ENCODE measurements at places on chromosomes 6 and 20.
A peak's percentile ranks its signal among the peaks of the same experiment; 100 is the strongest.

DNA sequence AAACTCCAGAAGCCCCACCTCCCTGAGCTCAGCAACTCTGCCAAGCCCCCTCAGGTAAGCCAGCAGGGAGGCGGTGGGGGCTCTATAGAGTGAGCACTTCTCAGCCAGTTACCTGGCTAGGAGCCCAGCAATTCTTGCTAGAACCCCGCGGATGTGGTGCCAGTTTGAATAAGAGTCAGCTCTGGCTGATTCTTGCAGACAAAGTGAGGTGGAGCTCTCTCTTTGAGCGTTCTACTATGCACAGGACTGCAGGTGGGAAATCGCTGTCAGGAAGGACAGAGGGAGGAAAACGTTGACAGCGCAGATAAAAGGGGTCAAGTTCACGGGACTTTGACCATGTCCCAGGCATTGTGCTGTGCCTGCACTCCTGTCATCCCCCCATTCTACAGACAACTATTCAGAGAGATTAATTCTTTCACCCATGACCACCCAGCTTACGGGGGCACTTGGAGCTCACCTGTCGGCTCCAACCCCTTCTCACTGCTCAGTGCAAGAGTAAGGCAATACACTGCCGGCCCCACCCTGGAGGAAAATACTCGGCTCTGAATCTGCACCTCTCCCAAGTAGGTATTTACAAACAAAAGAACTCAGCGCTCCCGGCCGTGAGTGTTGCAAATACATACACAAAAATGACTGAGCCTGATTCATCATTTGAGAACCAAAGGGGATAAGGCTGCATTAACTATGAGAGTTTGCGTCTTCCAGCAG is 92.9 kb downstream of the ANKRD60 start:
- no peak for DNase-seq

GRCh38 chr20:38640521-38640920 is 38.9 kb downstream of the ARHGAP40 start:
- DNase-seq = no peak

GRCh38 chr20:10432079-10432478 is 1.9 kb downstream of the MKKS start:
- DNase-seq = no peak

- no peak for DNase-seq
Measured at GRCh38 chr6:169960003-169960344, 208.6 kb downstream of the ERMARD start.

- peak; percentile 47 for DNase-seq
Measured at GRCh38 chr6:3899970-3900439, 50.8 kb downstream of the FAM50B start.

DNA sequence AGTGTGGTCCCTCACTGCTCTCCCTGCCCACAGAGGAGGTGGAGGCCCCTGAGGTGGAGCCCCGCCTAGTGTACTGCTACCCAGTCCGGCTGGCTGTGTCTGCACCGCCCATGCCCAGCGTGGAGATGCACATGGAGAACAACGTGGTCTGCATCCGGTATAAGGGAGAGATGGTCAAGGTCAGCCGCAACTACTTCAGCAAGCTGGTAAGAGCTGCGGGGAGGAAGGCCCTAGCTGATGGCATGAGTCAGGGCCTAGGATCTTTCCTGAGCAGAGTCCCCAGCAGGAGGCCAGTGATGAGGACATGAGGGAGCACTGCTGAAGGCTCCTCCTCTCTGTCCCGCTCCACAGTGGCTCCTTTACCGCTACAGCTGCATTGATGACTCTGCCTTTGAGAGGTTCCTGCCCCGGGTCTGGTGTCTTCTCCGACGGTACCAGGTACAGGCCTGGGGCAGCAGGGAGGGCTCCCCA is 11.2 kb downstream of the PCIF1 start:
- no peak for DNase-seq

GRCh38 chr20:60569116-60569515 is 610.9 kb downstream of the CDH26 start:
- DNase-seq = no peak

GRCh38 chr6:34095741-34096140 is 50.1 kb downstream of the GRM4 start:
- no peak for DNase-seq

DNA sequence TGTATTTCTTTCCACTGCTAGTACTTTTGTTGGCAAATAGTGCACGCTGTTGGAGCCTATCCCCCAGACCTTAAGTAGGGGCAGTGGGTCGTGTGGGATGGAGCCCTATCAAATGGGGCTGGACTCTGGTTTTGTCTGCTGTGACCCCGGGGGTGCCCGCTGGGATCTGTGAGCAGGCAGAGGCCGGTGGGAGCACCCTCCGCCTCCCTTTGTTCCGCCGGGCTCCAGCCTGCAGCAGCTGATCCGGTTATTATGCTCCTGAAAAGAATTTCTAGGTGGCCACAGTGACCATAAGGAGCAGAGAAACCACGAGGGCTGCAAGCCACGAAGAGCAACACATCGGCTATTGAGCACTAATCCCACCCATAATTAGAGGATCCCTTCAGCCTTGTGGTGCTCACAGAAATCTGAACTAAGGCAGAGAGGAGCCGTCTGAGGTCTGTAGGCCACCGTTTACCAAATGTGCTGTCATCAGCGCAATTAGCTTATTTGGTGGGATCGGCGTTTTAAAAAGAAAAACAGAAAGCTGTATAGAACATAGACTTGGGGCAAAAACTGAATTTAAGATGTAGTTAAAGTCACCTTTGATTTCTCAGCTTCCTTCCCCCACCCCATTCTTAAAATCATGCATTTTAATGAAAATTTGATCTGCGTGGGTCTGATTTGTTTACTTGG is 598.3 kb upstream of the JAG1 start:
- DNase-seq = no peak

DNA sequence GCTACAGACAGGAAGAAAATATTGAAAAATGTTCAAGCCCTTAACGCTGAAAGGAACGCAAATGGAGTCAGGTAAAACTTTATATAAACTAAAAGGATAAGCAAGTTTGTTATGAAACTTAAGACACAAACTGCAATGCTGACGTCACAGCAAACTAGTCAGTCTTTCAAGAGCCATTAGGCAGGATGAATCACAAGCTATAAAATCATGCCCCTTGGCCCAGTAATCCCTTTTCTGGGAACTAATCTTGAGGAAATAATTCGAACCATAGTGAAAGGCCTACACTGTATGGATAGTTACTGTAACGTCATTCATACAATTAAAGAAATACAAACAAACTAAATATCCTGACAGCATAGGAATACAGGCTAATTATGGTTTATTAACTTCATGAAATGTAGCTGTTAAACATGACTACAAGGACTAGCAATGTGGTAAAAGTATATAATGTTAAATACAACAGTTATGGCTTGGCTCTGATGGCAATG is 42.7 kb upstream of the HINT3 start:
- no peak for DNase-seq

DNA sequence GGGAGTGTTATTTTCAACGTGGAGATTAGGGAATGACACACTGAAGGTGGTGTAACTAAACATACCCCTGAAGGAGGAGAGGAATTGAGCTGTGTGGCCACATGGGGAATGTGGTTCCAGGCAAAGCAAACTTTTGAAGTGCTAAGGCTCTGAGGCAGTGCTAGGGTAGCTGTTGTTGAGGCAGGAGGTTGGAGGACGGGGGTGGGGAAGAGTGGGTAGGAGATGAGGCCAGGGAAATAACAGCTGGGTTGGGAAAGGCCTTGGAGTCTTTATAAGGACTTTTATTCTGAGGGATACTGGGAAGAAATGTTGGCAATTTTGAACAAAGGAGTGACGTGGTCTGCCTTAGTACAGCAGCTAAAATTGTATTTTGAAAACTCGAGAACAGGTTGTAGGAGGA is 13.0 kb downstream of the RPRD1B start:
- DNase-seq = no peak

DNA sequence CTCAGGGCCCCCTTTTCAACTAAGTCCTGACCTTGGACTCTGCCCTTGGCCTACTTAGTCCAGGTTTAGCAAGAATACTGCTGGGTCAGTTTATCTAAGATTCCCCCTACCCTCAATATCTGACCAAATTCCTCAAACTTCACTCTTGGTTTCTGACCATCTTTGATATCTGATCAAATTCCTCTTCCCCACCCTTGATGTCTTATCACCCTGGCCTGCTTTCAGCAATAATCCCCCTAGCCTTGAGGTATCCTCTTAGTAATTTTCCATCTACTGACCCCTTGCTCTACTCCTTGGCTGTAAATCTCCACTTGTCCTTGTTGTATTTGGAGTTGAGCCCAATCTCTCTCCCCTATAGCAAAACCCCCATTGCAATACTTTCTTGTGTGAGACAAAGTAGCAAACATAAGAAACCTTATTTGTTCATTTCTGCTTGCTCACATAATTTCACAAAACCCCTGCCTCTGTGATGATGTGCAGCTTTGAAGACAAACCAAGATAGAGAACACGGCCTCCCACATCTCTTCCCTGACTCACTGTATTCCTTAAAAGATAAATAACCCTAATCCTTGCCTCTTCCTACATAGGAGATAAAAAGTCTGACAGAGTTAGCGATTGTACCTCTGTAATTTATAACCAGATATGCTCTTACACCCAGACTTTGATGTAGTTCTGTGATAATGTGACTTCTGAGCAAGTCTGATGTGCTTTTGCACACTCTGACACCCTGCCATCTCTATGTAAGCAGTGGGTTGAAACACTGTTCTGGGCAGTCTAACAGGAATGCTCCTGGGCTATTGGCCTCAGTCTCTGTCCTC is 13.8 kb upstream of the IYD start:
- DNase-seq = no peak

DNA sequence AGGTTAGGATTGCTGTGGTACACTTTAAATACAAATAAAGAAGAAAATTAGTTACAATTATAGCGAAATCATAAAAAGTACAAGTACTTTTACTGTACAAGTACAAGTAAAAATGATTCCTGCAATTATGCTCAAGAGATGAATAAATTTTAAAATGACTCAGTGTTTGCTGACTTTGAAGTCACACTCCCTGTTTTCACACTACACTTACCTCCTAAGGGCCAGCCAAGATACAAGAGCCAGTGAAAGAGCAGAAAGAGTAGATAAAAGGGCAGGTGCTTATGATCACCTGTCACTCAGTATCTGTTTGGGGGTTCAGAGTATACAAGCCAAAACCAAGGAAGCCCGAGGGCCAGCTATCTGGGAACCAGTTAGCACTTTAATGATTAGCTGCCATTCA is 41.0 kb upstream of the COL21A1 start:
- DNase-seq = no peak

GRCh38 chr20:34754611-34755010 is 50.5 kb downstream of the TP53INP2 start:
- DNase-seq = no peak

DNA sequence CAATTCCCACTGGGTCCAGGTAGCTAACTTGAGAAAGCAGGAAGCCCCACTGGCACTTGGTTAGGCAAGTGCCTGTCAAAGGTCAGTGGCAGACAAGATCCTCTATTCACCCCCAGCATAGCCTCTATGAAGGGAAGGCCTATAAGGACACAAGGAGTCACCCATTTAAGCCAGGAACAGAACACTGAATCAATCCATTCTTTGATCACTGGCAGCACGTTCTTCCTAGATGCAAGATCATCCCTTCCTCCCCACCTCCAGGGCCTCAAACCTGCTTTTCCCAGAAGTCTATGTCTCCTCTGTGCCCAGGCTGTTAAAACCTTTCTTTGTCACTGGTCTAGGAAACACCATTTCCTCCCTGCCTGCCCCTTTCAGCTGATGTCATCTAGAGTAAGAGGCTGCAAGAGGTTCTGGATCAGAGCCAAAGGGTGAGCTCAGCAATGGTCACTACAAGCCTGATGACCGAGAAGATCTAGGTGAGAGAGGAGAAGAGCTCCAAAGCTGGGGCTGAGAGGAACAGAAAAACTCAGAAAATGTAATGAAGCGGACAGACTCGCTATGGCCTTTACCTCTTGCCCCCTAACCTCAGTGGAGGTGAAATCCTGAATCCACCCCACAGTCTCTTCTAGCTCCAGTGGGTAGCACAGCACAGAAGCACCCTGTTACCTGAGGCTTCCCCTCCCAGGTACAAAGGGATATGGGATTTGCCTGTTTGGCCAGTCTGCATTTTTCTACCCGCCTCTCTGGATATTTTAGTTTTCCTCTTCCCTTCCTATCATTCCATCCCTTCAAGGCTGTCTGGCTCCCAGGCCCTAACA is 1.8 kb downstream of the GTPBP2 start:
- peak; percentile 85 for DNase-seq

DNA sequence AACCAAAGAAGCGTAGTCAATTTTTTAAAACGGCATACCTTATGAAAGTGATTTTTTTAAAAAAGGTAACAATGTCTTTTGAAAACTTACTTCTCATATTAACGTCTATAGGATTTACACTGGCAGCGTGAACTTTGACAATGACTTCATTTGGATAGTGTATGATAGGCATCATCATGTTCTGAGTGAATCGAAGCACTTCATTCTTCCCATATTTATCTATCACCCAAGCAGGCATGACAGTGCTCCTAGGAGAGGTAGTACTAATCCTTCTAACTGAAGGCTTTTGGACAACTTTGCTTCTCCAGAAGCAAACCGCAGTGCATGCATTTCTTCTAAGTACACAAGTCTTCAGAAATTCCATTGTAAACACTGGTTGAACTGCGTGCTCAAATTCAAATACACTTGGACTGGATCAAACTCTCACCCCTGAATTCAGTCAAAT is 618 bp downstream of the RTN4IP1 start:
- DNase-seq = no peak

DNA sequence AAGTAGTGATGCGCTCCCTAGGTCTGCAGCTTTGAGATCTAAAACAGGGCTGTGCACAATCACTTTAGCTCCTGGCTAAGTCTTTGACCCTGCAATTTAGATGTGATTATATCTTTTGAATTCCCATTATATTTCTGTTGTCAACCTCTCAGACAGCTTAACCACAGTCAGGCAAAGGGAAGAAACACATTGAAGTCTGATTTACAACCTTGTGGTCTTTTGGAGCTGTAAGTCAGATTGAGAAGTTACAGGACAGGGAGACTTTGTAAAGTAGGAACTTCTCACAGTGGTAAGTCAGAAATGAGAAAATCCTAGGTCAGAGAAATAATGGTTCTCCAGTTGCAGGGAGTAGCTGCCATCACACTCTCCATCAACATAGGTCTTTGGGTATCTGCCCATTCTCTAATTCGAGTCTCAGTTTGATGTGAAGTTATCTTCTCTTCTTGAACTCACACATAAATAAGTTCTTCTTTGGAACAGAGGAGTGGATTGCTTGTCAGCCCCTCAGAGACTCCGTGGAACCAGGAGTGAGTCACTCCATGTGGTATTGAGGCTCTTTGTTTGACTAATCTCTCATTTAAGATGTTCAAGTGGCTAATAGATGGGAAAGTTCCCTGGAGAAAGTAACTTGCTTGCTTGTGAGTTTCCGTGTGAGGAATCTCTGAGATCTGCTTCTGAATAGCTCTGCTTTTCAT is 35.0 kb upstream of the SGK1 start:
- no peak for DNase-seq

DNA sequence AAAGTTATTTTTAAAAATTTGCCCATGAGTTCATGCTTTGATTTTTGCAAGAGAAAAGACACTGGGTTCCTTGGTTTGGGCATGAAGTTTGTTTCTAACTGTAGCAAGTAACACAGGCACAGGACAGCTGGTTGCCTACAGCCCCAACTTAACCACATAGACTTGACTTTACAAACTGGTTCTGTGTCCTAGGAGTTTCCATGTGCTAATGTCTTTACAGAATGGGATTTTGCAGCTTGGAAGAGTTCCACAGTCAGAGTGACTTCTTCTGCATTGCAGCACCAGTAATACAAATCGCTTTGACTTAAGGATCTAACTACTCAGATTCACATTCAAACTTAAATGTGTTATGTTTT is 44.3 kb downstream of the OR2B2 start:
- DNase-seq = no peak
